ENCODE measurements at places on chromosomes 1 and 21. TPM values are rescaled to one million over a fixed set of nuclear protein-coding genes. Genes with fewer than 3 reads are reported as not detected.
A peak's percentile ranks its signal among the peaks of the same experiment; 100 is the strongest.

The SPRR5 gene
- total RNA-seq, result not detected

GRCh38 chr1:11134898-11135266 lies 35.2 kb upstream of the EXOSC10 start:
- H3K27ac ChIP-seq, result no peak overlapping the region
- no peaks in the 10 kb centered on the region for H3K4me1 ChIP-seq
- no peaks in the 10 kb centered on the region for H3K27me3 ChIP-seq
- H3K36me3 ChIP-seq, result peaks cover 9% of the 10 kb centered on the region

DNA sequence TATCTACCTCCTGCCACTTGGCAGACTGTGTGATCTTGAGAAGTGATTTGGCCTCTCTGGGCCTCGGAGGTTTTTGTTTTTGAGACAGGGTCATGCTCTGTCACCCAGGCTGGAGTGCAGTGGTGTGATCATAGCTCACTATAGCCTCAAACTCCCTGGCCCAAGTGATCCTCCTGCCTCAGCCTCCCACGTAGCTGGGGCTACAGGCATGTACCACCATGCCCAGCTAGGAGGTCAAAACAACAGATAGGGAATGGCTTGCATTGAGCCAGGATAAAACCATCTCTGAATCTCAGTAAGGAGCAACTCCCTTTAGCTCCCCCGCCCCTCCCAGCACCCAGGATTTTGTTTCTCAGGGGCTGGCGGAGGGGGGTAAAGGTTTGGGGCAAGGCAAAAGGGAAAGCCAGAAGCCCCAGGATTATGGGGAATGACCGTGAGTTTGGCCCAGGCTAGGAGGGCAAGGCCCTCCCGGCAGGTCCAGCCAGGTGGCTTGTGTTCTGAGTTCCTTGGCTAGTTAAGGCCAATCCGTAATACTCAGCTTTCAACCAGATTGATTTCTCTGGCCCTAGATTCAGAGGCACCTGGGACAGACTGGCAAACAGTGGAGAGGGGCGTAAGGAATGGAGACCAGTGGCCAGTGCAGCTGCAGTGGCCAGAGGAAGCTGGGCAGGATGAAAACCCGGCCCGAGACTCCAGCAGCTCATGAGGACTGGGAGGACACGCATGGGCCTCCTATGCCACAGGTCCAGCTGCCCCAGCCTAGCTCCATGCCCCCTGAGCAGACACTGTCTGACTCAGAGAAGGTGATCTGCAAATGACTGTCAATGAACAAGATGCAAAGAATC lies 130.1 kb downstream of the DMRTB1 start:
- DNase-seq, result peak; percentile 16
- H3K27me3 ChIP-seq, result no peaks in the 10 kb centered on the region
- peaks cover 13% of the 10 kb centered on the region for H3K4me1 ChIP-seq

GRCh38 chr1:167761400-167761799 lies 39.6 kb downstream of the MPZL1 start:
- no peak for DNase-seq
- no peaks in the 10 kb centered on the region for H3K27me3 ChIP-seq
- H3K27ac ChIP-seq, result no peak overlapping the region
- peaks cover 10% of the 10 kb centered on the region for H3K4me1 ChIP-seq

DNA sequence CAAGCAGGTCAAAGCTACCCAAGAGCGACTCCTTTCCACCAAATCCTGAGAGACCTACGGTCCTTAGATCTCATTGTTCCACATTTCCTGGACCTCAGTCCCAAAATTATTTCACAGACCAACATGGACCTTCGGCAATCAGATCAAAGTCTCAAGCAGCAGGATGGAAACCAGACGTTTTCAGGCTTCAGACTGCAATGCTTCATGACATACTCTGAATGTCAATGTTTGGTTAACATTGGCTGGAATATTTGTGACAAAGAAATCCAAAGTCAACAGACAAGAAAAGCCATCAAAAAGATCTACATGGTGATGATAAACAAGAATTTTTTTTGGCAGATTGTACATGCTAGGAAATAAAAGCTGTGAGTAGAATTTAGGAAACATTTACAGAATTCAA lies 1057.3 kb downstream of the ADGRL2 start:
- H3K4me3 ChIP-seq, result no peak overlapping the region
- no peaks in the 10 kb centered on the region for H3K4me1 ChIP-seq
- H3K36me3 ChIP-seq, result no peaks in the 10 kb centered on the region
- H3K27me3 ChIP-seq, result no peaks in the 10 kb centered on the region

GRCh38 chr21:42942244-42942643 lies 16.8 kb upstream of the ERVH48-1 start:
- H3K4me1 ChIP-seq, result no peaks in the 10 kb centered on the region
- H3K36me3 ChIP-seq, result no peaks in the 10 kb centered on the region
- no peak overlapping the region for H3K4me3 ChIP-seq
- no peak for DNase-seq
- H3K27ac ChIP-seq, result no peak overlapping the region

The TCP10L gene
- total RNA-seq, result not detected

All from activated CD8-positive, alpha-beta memory T cell treated with anti-CD3 and anti-CD28 coated beads, Interleukin-2, amount 10 ng/mL, durations not matched to agents 7 days and 5 days (primary cell).